ENCODE measurements at places on chromosomes 1 and 21.
A peak's percentile ranks its signal among the peaks of the same experiment; 100 is the strongest.

DNA sequence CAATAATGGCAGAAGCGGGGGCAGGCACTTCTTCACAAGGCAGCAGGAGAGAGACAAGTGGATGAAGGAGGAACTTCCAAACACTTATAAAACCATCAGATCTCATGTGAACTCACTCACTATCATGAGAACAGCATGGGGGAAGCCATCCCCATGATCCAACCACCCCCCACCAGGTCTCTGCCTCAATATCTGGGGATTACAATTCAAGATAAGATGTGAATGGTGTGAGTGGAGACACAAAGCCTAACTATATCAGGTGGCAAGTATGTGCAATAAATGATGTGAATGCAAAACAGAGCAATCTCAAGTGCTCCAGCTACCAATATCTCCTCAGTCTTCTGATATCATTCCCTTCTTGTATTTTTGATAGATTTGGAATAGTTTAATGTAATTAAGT lies 12.4 kb downstream of the CFHR2 start:
- no peak for DNase-seq

- DNase-seq: no peak
Measured at GRCh38 chr1:160606611-160607010, 27.3 kb upstream of the CD84 start.

DNA sequence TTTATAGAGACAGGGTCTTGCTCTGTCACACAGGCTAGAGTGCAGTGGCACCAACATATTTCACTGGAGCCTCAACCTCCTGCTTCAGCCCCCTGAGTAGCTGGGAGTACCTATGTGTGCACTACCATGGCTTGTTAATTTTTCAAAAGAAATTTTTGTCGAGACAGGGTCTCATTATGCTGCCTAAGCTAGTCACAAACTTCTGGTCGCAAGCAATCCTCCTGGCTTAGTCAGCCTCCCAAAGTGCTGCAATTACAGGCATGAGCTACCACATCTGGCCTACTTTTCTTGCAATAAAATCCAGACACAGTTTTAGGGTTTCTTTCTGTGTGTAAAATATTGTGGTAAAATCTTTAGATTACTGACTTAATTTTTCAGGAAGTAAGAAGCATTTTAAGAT lies 27.9 kb upstream of the NTPCR start:
- DNase-seq: no peak

- peak; percentile 19 for DNase-seq
Measured at GRCh38 chr1:41891199-41891896, 27.4 kb downstream of the HIVEP3 start.

- DNase-seq: peak; percentile 80
Measured at GRCh38 chr1:39609618-39610331, 29.7 kb downstream of the HEYL start.

DNA sequence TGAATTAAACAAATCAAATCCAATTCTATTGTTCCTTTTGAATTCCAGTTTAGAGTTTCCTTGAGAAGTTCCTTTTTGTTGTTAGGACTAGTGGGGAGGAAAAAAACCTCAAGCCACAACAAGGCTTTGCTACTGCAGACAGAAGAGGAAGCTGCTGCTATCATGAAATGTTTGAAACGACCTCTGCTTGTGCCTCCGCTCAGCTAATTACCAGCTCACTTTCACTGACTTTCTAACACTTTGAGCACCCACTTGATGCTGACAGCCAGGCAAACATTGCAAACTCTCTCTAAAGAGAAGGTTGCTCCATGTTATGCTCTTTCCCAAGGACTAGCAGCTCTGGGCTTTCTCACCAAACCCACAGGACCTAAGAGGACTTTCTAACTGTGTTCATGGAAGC lies 203.9 kb upstream of the PROX1 start:
- no peak for DNase-seq

DNA sequence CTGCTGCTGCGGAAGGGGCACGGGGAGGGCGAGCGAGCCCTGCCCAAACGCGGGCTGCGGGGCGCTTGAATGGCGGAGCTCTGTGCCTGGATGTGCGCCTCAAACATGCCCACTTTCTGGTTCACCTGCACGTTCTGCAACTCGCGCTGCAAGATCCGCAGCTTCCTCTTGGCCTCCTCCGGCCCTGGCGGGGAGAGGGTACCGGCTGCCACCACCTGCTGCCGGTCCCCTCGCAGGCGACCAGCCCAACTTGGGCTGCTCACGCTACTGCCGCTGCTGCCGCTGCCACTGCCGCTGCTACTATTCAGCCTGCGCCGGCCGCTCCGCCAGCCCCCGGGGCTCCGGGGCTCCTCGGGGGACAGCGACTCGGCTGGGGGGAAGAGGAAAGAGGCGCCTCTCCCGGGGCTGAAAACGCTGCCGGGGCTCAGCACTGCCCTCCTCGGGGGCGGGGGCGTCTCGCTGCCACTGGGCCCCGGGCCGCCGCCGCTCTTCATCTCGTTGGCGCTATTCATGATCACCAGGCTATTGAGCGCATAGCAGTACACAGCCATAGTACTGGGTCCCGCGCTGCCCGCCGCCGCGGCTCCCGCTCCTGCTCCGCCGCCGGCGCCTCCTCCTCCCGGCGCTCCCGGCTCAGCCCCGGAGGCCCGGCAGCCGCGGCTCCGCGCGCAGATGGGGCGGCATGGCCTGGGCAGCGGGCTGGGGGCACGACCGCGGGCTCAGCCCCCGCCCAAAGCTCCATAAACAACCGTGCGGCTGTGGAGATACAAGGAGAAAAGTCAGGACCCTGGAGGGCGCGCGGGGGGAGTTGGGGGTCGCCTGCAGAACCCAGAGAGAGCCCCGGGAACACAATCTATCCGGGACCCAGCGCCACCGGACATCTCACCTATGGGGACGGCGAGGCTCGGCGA lies 1.9 kb downstream of the ITPKB start:
- no peak for DNase-seq

DNA sequence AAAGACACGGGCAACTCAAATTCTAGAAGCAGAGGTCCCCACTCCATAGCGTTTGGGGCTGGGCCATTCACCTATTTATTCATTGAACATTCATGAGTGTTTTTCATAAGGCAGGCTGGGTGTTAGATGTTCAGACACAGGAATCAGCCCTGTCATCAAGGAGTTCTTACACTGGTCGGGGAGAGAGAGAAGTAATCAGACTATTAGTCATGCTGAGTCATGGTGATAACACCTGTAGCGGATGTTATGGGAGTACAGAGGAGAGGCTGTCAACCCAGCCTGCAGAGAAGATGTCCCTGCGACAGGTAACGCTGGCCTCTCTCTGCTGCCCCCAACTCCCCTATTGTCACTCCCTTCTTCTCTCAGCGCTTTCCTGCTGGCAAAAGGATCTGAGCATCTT lies 17.2 kb downstream of the LY9 start:
- no peak for DNase-seq

- no peak for DNase-seq
Measured at GRCh38 chr21:25901330-25901979, 166.7 kb downstream of the GABPA start.

All from stimulated activated CD4-positive, alpha-beta T cell treated with anti-CD3 and anti-CD28 coated beads, Interleukin-2, amount 100 ng/mL, for 48 hours (primary cell).